ENCODE measurements at places on chromosomes 6 and 20.

DNA sequence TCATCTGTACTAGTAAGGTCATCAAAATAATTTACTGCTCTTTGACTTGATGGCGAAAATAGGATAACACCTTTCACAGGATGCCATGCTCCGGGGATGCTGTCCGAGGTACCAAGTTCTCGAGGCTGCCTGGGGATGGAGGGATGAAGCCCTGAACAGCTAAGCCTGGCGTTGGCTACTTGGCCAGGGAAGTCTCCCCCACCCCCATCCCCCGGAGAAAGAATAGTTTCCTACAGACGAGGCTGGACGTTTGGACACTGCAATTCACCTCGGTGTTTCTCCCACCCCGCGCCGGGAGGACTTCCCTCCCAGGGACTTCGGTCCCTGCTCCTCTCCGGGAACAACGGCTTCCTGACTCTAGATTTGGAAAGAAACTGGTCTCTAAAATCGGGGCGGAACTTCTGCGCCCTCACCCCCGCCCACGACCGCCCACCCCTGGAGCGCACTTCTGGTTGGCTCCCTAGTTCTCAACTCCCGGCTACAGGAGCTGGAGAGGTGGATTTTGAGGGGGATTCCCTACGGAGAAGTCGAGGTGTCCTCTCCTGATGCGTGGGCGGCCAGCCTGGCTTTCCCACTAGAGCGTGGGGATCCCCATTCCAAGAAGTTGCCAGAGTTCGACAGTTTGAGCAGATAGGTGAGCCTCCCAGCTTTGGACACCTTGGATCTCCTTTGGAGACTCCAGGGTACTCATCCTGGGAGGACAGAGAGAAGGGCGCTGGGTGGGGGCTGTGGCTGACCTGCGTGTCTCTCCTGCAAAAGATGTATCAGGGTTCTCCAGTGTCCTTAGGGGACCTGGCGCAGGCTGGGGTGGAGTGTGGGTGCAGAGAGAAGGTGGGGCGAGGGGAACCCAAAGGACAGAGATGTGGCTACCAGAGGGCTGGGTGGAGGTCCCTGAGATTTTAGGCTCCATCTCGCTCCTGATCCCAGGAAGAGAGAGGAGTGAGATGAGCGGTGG lies 1.1 kb downstream of the PCSK2 start:
- DNase-seq = no peak

DNA sequence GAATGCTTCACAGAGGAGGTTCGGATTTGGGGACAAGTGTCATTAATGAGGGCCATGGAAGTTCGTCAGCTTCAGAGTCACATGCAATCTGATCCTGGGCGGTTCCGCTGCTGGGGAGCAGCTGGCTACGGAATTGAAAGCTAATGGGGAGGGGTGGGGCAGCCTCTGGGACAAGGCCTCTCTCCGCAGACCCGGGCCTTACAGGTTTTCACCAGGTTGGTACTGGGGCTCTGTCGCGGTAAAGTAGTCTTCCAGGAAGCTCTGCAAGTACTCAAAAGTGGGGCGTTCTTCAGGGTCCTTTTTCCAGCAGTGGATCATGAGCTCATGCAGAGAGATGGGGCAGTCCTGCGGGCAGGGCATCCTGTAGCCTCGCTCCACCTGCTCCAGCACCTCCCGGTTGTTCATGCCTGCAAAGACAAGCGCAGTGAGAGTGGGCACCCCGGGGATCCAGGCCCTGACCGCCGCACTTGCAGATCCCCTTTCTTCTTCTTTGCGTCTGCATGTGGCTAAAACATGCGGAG lies 55.9 kb upstream of the TRAF3IP2 start:
- no peak for DNase-seq

DNA sequence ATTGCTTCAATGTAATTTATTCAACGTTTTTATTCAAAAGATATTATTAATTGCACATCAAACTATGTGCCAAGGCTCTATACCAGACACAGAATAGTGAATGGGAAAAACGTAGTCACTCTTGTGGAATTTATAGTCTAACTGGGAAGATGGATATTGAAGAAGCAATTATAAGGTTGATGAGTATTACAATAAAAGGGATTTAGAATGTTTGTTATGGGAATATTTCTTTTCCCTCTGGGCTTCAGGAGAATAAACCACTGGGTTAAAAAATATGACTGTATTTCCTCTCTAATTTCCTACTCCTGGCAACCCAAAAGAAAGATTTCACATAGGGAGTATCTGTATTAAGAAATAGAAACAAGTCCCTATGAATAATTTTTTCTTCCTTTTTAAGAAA lies 25.1 kb upstream of the UTRN start:
- no peak for DNase-seq

DNA sequence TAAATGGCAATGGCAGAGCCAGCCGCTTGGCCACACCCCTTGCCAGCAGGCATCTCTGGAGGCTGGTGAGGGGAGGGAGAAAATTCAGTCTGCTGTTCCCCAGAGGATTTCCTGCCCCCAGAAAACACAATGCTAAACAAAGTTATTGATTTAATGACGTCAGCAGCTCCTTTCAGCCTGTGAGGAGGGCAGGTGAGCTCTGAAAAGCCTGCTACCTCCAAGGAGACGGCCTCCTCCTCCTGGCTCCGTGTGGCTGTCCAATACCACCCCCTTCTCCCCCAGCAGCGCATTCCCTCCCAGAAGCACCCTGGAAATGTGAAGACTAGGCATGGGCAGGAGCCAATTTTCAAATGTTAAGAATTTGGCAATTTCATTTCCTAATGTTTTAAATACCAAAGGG lies 393.1 kb downstream of the ZFAND3 start:
- no peak for DNase-seq

GRCh38 chr6:132750455-132751248 lies 7.1 kb downstream of the VNN2 start:
- no peak for DNase-seq

GRCh38 chr20:16689906-16690305 lies 39.9 kb upstream of the SNRPB2 start:
- DNase-seq = no peak

GRCh38 chr6:87789198-87789899 lies 87.3 kb upstream of the AKIRIN2 start:
- DNase-seq = no peak

- DNase-seq = no peak
Measured at GRCh38 chr6:3013486-3013885, 13.8 kb downstream of the NQO2 start.

GRCh38 chr6:124200661-124201060 lies 397.0 kb downstream of the NKAIN2 start:
- no peak for DNase-seq

DNA sequence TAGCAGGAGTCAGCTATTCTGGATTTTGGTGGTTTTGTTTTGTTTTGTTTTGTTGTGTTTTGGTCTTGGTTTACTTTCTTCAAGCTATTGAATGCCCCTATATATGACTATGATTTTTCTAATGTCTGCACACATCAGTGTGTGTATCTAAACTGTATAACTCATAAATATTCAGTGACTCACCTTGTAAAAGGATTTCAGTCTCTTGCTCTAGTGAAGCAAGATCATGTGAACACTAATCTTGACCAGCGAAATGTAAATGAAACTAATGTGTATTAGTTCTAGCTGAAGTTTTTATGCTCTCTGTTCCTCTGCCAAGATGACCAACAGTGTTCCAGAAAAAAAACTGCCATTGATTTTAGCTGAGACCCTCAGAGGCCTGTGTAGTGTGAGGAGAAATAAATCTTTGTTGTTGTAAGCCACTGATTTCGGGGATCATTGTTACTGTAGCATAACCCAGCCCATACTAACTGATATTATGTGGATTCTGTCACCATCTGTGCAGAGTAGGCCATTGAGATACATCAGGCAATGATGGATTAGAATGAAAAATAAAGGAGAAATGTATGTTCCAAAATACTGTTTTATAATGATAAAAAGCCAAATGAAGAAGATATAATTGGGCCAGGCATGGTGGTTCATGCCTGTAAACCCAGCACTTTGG lies 11.5 kb upstream of the BTBD9 start:
- no peak for DNase-seq

GRCh38 chr6:89308525-89309395 lies 6.3 kb downstream of the GABRR2 start:
- no peak for DNase-seq

DNA sequence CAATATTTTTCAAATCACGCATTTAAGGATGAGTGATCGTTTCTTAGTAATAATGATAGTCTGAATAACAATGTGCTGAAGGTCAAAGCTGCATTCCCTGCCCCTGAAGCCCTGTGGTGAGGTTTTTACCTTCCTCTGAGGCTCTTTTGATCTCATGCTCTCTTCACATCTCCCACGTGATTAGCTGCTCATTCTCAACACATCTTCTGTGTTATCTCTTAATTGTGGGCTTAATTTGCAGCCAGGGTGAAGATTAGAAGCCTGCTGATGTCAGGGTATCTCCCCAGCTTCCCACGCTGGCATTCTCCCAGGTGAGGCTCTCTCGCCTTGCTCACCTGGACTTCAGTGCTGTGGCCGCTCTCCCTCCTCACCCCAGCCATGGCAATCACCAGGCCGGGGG lies 109.7 kb upstream of the FOXQ1 start:
- no peak for DNase-seq

- peak; percentile 13 for DNase-seq
Measured at GRCh38 chr20:11216451-11217314, 542.9 kb upstream of the JAG1 start.

DNA sequence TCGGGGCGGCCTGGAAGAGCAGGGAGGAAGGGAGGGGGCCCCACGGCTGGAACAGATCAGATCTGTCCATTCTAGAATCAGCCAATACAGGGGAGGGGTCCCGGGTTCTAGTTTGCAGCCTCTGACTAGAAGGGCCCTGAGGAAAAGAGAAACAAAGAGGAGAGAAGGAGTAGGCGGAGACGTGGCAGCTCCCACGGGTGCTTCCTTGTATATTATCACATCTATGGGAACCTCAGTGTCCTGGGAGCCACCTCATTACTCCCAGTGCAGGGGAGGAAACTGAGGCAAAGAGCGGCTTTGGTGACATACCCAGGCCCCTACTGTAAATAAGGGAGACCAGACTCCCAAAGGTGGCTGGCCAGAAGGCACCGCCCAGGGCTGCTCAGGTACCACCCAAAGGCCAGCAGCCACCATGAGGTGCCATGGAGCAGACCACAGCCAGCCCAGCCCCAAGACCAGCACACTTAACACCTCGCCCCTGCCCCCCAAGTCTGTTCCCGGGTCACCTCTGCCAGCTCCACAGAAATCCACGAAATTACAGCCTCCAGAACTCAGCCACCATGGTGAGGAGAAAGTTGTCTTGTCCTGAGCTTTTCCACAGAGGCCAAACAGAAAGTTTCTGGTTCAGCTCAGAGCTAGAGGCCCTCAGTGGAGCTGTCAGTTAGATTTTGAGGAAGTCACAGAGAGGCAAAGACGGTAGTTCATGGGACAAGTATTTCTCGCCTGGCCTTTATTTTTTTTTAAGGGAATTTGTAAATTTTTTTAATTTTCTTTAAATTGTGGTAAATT lies 2.1 kb downstream of the ZC3H12D start:
- no peak for DNase-seq

- DNase-seq = no peak
Measured at GRCh38 chr6:110876806-110877564, 2.4 kb downstream of the AMD1 start.

Measured in HuH-7.5 (cell line).